CD4-positive, alpha-beta T cell (primary cell): ENCODE measurements at places on chromosomes 6 and 20.

- no peak for DNase-seq
These were observed 279.0 kb upstream of the ID4 start for GRCh38 chr6:19558201-19558600.

DNA sequence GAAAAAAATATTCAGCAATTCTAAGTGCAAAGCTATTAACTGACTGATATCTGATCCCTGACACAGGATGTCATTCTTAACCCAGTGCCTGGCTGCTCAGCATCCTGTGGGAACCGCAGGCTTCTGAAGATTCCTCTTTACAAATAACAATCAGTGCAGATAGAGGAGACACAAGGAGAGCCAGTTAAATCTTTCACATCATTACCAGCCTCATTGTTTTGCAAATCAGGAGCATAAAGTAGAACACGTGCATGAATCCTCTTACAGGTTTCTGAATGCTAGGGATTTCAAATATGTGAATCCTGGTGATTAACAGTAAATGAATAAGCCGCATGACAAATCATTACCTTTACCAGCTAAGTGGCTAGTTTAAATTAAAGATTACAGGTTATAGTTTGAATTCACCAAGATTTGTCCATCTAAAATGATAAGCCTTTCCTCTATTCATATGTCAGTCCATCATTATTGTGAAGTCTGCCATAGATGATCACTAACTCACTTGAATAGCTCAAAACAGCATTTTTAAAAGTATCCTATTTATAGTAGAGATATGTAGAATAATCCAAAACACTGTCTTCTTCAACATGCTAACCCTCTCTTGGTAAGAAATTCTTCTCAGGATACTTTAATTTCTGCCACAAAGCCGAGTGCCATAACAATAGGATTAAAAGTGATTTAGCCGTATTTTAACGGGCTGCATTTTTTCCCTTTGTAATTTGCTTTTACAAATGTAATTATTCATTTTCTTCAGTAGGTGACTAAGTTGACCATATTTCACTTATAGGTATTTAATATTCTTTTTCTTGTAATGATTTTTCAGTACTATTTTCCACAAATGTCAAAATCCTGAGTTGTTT is 367.3 kb upstream of the EPHA7 start:
- DNase-seq, result no peak

DNA sequence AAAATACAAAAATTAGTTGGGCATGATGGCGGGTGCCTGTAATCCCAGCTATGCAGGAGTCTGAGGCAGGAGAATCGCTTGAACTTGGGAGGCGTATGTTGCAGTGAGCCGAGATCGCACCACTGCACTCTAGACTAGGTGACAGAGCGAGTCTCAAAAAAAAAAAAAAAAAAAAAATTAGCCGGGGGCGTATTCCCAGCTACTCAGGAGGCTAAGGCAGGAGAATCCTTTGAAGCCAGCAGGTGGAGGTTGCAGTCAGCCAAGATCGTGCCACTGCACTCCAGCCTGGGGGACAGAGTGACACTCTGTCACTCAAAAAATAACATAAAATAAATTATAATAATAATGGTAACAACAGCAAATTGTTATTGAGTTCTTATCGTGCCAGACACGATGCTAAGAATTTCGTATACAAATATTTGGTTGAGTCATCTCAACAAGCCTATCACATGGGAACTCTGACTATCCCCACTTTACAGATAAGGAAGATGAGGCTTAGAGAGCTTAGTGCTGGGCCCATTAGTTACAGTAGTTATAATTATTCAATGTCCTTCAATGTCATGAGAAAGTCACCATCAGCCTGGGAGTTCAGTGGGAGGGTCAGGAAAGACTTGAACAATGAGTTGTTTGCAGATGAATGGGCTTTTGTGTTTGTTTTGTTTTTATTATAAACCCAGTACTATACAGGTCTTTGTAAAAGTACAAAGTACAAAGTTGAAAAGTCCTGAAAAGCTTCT is 19.4 kb downstream of the C6orf15 start:
- DNase-seq, result no peak

- DNase-seq, result no peak
These were observed 314.3 kb upstream of the NT5E start for GRCh38 chr6:85135376-85136094.

GRCh38 chr20:60372275-60372674 is 414.1 kb downstream of the CDH26 start:
- DNase-seq, result no peak
